ENCODE measurements at places on chromosomes 16 and 17. TPM values are rescaled to one million over a fixed set of nuclear protein-coding genes. Genes with fewer than 3 reads are reported as not detected.

AOC2 gene
- total RNA-seq, result 0.33 TPM

CES1 gene
- total RNA-seq, result 41.1 TPM

KRTAP17-1 gene
- total RNA-seq, result not detected

BCAR1 gene
- 26.5 TPM for total RNA-seq

VMO1 gene
- 1.5 TPM for total RNA-seq

AATK gene
- 0.50 TPM for total RNA-seq

TEX19 gene
- not detected for total RNA-seq

KRT33B gene
- total RNA-seq, result not detected

DNA sequence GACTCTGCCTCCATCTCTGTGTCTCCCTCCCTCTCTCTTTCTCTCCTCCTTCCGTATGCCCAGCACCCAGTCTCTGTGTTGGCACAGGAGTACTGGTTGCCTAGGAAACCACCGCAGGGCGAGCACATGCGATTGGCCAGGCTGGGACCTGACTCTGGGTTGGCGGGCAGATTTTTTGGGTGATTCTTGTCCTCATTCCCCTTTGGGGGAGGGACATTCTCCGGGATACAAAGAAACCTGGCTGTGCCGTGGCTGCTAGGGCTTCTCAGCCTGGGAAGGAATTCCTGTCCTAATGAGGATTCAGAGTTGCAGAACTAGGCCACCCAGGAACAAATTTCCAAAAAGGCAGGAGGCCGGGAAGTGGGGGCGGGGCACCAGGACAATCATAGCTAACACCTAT lies 168.9 kb downstream of the SHISA9 start:
- no peak for DNase-seq
- no peaks in the 10 kb centered on the region for H3K4me1 ChIP-seq
- H3K27me3 ChIP-seq, result no peaks in the 10 kb centered on the region
- no peak overlapping the region for H3K27ac ChIP-seq
- H3K36me3 ChIP-seq, result no peaks in the 10 kb centered on the region

DNA sequence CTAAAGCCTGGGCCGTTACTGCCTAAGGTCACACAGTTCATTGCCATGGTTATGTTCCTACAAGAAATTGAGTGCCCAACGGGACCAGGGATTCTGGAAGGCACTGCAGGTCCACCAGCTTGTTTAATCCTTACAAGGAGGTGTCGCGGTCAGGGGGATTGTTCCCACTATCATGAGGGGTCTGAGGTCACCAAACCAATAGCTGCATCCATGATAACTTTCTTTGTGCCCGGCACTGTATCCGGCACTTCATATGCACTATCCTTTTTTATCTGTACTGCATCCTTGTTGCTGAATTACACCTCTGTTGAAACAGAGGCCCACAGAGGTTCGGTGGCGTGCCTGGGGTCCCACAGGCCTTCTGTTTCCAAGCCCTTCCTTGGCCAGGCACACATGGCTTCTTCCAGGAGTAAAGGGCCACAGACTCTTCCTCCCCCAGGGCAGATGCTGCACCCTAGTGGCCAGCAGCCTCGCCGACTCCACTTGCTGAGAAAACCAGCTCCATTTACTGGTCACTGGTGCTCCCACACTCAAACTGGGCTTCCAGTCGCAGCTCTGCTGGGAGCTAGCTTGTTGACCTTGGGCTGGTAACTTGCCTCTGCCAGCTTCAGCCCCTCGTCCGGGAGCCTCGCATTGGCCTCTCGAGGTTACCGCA lies 82.0 kb upstream of the PLCG2 start:
- peak; percentile 60 for DNase-seq
- H3K27me3 ChIP-seq, result no peaks in the 10 kb centered on the region
- H3K4me3 ChIP-seq, result no peak overlapping the region
- H3K4me1 ChIP-seq, result peaks cover 4% of the 10 kb centered on the region
- peaks cover 1% of the 10 kb centered on the region for H3K36me3 ChIP-seq
- H3K27ac ChIP-seq, result peak overlapping the region; percentile 47

DNA sequence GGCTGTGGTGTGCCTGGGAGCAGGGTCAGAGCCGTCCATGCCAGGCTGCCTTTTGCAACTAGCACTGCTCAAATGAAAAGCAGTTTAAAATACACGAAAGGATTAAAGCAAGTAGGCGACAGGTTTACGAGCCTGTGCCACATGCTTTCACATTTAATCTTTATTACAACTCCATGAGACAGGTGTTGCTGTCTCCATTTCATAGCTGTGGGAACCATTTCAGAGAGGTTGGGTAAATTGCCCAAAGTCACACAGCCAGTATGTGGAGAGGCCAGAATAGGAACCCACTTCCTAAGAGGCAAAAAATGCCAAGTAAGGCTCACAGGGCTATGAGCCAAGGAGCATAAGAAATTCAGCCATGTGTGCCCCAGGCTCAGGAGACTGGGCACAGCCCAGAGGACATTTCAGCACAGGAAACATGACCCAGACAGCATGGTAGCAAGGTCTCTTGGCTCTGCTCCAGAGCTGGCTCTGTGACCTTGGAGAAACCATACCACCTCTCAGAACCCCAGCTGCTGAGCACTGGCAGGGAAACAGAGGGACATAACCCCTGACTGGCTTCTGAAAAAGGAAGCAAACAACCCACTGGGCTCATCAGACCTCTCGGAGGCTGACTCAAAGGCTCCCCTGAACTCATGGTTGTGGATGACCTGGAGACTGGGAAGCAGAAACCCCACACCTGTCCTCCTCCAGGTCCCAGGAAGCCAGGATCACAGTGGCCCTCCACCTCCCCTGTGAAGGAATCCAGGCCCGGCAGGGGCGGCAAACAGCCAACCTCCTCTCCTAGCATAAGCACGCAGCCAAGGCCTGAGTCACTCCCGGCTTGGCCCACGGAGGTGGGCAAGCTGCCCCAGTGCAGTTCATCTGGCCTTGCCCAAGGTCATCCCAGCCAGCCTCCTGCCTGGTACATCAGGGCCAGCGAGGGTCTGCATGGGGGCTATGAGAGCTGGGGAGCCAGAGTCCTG lies 40.3 kb upstream of the MRPS23 start:
- H3K27ac ChIP-seq, result peak overlapping the region; percentile 53

DNA sequence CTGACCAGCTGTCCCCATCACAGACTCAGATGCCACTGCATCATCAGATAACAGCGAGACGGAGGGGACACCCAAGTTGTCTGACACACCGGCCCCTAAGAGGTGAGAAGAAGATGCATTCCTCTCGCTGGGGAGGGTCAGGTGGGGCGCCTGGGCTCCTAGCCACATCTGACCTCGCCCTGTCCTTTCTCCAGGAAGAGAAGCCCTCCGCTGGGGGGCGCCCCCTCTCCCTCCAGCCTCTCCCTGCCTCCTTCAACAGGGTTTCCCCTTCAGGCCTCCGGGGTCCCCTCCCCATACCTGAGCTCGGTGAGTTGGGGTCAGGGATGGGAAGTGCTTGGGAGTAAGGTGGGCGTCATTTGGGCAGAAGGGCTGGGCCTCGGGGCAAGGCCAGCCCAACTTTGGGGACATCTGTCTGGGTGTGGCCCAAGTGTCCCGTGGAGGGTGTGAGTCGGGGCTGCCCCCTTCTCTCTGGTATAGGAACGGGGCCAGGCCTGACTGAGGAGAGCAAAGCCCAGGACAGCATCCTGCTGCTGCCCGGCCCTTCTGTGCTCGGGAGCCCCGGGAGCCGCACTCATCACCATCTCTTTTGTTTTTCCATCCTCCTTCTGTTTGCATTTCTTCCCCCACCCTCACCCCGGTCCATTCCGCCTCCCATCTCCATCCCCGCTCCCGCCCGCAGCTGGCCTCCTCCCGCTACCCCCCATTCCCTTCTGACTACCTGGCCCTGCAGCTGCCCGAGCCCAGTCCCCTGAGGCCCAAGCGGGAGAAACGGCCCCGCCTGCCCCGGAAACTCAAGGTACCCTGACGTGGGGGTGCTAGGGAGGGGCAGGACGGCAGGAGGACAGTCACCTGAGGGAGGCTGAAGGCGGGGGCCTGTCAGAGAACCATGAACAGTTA lies 4.9 kb downstream of the INO80E start:
- no peaks in the 10 kb centered on the region for H3K27me3 ChIP-seq
- H3K4me1 ChIP-seq, result peaks cover 4% of the 10 kb centered on the region
- no peak overlapping the region for H3K4me3 ChIP-seq

DNA sequence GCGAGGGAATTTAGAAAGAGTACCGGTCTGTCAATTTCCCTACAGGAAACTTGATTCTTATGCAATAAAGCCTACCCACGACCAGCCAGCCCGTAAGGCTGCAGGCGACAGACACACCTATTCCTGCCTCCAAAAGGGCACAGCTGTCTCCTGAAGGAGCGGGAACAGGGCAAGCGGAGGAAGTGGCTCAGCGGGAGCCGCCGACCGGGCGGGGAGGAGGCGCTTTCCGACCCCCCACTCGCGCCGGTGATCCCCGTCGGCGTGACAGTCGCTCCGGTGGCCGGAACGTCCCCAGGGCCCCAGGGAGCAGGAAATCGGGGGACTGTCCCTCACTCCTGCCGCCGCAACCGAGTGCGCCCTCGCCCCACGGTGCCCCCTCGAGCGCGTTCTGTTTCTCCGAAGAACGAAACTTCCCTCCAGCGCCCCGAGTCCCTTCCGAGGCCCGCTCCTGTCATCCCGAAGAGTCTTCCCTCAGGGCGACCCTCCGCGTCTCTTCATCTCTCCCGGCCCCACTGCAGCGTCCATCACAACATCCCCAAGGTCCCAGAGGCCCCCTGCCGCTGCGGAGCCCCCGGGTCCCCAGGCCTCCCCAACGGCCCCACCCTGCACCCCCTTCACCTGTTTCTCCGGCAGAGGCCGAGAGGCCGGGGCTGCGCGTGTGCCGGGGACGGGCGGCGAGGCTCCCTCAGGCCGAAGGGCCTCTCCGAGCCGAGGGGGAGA lies 421 bp downstream of the STAT3 start:
- H3K36me3 ChIP-seq, result no peaks in the 10 kb centered on the region
- H3K4me3 ChIP-seq, result peak overlapping the region; percentile 93
- H3K4me1 ChIP-seq, result peaks cover 16% of the 10 kb centered on the region
- H3K27ac ChIP-seq, result peak overlapping the region; percentile 100
- no peaks in the 10 kb centered on the region for H3K27me3 ChIP-seq

DNA sequence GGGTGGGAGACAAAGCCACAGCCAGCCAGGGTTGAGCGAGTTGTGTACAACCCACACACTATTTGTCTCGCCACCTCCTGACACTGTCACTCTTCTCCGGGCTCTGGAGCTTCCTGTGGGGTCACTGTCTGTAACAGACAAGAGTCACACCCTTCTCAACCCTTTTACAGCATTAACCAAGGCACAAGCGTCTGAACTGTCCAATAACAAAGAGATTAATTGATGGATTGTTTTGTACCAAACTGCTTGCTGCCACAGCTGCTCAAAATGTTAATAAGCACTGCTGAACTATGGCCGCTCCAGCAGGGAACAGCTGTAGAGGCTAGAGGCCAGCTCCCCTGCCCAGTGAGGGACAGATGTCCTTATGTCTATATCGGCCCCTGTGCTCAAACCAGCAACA lies 25.2 kb upstream of the HYDIN start:
- H3K27ac ChIP-seq, result no peak overlapping the region
- H3K27me3 ChIP-seq, result no peaks in the 10 kb centered on the region
- no peaks in the 10 kb centered on the region for H3K36me3 ChIP-seq
- DNase-seq, result no peak
- no peak overlapping the region for H3K4me3 ChIP-seq

DNA sequence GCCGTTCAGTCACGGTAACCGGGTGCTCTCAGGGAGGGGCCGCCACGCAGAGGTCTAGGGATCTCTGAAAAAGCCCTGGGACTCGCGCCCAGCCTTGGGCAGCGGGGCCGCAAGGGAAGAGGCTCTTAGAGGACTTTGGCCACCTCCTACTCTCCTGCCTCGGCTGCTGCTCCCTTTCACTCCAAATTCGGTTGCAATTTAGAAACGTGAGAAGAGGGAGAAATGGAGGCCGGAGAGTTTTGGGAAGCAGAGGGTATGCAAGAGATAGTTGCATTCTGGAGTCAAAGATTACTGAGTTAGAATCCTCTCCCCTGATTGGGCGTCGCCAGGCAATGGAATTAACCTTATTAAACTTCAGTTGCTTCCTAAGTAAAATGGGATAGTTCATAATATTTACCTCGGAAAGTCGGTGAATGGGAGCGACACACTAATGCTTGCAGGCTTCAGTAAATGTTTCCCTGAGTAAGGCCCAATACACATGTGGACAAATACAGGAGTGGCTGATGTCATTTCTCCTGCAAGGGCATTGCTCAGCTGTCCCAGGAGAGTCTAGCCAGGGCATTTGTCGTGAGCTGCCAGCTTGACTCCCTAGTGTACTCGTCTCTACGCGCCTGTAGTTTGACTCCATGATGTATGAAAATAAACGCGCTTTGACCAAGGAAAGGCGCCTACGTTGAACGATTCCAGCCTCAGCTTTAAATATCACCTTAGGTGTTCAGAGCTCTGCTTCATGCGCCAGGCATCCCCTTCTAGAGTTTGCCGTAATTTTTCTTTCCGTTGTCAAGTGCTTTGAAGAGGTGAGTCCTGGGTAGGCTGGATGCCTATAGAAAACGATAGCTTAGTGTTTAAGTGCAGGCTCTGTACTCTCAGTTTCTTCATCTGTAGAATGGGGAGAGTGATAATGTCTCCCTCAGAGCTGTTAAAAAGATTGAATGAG lies 667 bp downstream of the OGFOD1 start:
- peaks cover 3% of the 10 kb centered on the region for H3K36me3 ChIP-seq
- peak; percentile 36 for DNase-seq
- H3K4me3 ChIP-seq, result peak overlapping the region; percentile 68
- H3K27me3 ChIP-seq, result no peaks in the 10 kb centered on the region
- H3K27ac ChIP-seq, result peak overlapping the region; percentile 76

- no peaks in the 10 kb centered on the region for H3K36me3 ChIP-seq
- no peak overlapping the region for H3K27ac ChIP-seq
- no peak for DNase-seq
- no peaks in the 10 kb centered on the region for H3K4me1 ChIP-seq
- H3K27me3 ChIP-seq, result no peaks in the 10 kb centered on the region
- H3K4me3 ChIP-seq, result no peak overlapping the region
Measured at GRCh38 chr17:73437826-73438225, 126.0 kb upstream of the CDC42EP4 start.

GRCh38 chr17:73621685-73622084 lies 22.6 kb downstream of the SDK2 start:
- H3K27me3 ChIP-seq, result no peaks in the 10 kb centered on the region
- no peaks in the 10 kb centered on the region for H3K36me3 ChIP-seq
- H3K4me1 ChIP-seq, result no peaks in the 10 kb centered on the region
- no peak for DNase-seq

DNA sequence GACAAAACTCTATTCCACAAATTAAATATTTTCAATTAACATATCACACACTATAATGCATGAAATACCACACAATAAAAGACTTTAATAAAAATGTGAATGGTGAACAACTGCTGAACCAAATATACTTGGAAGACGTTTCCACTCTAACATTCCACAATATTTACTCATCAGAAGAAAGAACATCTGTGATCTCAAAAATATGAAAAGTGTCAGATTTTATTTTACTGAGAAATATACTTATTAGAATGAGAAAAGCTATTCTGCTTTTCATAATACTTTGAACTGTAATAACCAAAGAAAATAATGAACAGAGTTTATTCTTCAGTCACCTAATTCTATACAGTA lies 181.8 kb upstream of the AXIN2 start:
- peak overlapping the region; percentile 76 for H3K27ac ChIP-seq
- no peaks in the 10 kb centered on the region for H3K27me3 ChIP-seq
- DNase-seq, result peak; percentile 46
- no peak overlapping the region for H3K4me3 ChIP-seq
- no peaks in the 10 kb centered on the region for H3K4me1 ChIP-seq
- no peaks in the 10 kb centered on the region for H3K36me3 ChIP-seq

All from fibroblast of lung (primary cell).